ENCODE measurements at places on chromosomes 5 and 9. TPM values are rescaled to one million over a fixed set of nuclear protein-coding genes. Genes with fewer than 3 reads are reported as not detected.

Gene CLIC3
- 9.4 TPM for polyA plus RNA-seq

Gene GABRG2
- polyA plus RNA-seq = not detected

Gene GPSM1
- polyA plus RNA-seq = 9.1 TPM

Gene FLT4
- polyA plus RNA-seq = 0.07 TPM

Gene EPB41L4B
- polyA plus RNA-seq = 3.3 TPM

Gene LHX6
- 3.0 TPM for polyA plus RNA-seq

Measured in mammary epithelial cell (primary cell).